ENCODE measurements at places on chromosomes 3 and 15.

- no peak for DNase-seq
Measured at GRCh38 chr3:189806171-189806951, 175.2 kb downstream of the TP63 start.

DNA sequence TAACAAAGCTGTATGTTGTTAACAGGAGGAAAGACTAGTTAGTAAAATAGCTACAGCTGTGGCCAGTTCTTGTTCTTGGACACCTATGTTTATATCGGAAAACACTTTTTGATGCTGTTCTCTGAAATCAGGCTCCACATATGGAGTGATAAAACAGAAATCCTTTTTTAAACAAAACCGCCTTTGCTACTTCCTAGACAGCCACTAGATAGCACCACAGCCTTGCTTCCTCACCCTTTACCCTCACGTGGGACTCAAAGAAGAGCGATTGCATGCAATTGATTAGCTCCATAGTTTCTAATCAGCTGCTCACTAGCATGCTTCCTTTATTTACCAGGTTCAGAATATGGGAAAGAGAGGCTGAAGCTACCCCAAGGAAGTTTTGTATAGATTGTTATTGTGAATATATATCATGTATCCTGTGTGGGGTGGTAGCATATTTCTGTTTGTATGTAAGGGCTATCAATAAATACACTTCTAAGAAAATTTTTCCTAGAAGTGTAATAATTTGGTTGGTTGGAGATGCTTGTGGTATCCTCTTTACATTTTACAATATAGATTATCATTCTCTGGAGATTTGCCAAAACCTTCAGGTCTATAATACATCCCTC is 4.3 kb upstream of the MTFMT start:
- DNase-seq = peak; percentile 33

DNA sequence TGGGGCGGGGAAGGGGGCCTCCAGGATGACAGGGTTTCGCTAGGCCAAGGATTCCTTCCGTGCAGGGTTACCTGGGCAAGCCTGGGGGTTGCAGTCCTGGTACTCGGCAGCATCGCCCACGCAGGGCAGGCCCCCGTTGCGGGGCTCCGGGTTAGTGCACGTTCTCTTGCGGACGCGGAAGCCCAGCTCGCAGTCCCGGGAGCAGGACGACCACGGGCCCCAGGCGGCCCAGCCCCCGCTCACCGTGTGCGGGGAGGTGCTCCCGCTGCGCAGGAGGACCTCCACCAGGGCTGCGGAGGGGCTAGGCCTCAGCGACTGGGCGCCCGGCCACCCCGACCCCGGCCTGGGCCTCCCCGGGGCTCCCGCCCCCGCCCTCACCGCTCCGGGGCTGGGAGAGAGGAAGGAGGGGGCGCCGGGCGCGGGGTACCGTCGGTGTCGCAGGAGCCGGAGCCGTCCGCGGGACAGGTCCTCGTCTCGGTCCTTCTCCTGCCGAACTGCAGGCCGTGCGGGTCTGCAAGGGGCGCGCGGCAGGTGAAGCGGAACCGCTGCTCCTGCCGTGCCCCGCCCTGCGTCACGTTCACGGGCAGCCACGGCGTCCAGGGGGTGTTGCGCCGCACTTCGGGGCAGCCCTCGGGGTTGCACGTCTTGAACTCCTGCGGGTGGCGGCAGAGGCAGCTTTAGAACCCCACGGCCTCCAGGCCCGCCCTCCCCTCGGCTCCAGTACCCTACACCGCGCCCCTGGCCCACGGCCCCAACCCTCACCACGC is 114.6 kb downstream of the SEMA5B start:
- no peak for DNase-seq

DNA sequence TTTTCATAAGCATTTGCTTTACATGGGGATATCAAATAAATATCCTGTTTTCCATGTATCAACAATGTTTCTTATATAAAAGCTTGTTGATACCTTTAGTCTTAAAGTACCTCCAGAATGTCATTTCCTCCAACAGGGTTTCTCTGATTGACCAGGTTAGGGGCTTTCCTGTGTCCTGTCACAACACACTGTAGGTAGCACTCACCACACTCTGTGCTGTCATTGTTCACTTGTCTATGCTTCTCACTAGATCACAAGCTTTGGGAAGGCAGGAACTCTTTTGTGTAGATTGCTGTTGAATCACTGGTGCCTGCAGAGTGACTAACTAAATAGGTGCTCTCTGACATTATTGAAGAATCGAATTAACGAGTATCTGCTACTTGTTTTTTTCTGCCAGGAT is 49.8 kb downstream of the USP50 start:
- no peak for DNase-seq

DNA sequence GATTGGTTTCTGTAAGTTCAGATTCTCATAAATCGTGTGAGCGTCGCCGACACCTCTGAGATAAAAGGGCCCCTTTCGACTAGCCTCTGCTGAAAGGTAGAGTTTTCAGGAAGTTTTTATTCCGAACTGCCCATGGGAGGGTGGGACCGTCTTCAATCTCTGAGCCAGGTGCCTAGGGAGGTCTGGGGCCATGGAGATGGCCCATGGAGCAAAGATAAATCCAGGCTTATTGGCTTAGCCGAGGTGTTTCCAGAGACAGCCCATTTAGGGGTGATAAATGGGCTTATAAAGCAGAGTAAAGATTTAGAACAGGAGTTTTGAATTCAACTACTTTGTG is 442 bp downstream of the QTRT2 start:
- no peak for DNase-seq

- no peak for DNase-seq
Measured at GRCh38 chr3:138317687-138318086, 12.0 kb downstream of the NME9 start.

GRCh38 chr3:139357899-139358298 is 14.1 kb downstream of the MRPS22 start:
- DNase-seq = no peak

DNA sequence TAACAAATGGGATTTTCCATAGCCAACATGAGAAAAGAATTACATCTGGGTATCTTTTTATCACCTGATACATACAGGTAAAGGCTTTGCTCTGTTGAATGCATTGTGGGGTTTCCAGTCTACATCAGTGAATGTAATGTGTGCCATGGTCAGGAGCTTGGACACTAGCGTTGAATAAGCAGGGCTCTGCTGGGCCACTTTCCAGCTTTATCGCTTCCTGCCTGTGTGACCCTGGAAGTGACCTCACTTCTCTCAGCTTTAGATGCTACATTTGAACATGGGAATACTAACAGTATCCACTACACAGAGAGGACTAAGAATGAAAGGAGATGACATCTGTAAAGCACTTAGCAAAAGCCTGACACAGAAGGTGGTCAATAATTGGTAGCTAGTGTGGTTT is 40.1 kb downstream of the TTC23 start:
- DNase-seq = no peak

DNA sequence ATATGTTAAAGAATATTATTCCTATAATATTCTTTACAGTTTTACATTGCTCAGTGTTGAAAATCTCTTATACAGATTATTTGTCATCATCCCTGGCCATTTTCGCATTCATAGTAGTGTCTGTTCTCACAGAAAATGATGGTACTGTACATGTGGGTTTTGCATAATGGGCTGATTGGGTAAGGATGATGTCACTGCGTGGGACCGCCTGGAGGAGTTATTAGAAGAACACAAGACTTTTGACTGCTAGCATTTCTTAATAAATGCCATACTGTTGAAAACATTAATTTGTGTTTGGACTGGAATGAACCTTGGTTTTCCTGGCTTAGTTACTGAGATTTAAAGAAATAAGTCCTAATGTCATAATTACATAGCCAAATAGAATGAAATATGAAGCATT is 20.3 kb downstream of the LRCH3 start:
- no peak for DNase-seq

Measured in CD4-positive, alpha-beta T cell treated with Interferon alpha-2 for 1 hour (primary cell).